ENCODE measurements at places on chromosomes 12 and 14.

DNA sequence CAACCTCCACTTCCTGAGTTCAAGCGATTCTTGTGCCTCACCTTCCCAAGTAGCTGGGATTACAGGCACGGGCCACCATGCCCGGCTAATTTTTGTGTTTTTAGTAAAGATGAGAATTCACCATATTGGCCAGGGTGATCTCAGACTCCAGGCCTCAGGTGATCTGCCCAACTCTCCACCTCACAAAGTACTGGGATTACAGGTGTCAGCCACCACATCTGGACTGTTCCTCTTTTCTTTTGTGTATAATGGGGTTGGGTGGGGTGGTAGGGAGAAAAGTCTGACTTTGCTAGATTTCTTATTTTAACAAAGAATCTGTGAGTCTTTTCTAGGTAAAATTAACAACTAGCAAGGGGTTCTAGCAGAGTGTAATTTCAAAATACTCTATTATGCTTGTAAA, 92.7 kb upstream of the AMN1 start:
- DNase-seq: no peak

- DNase-seq: no peak
Observed at GRCh38 chr12:28035500-28035899, 63.0 kb upstream of the PTHLH start.

GRCh38 chr12:5388581-5389535, 43.0 kb upstream of the NTF3 start:
- DNase-seq: no peak

- DNase-seq: no peak
Observed at GRCh38 chr12:104000807-104001434, 35.2 kb downstream of the TDG start.

DNA sequence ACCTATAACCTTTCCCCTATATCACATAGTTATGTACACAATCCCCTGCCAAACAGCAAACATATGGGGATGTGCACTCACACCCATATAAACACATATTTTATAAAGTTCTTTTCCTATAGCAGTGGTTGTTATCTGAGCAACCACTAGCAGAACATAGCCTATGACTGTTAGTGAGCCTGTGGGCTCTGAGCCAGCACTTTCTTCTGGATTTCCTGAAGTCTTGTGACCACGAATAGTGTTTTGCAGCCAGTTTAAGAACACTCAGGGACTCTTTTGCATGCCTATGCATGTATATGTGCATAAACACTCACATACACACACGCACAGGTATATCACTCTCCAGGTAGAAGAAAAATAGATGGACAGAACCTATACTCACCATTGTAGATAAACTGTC, 17.1 kb downstream of the TESPA1 start:
- DNase-seq: no peak

DNA sequence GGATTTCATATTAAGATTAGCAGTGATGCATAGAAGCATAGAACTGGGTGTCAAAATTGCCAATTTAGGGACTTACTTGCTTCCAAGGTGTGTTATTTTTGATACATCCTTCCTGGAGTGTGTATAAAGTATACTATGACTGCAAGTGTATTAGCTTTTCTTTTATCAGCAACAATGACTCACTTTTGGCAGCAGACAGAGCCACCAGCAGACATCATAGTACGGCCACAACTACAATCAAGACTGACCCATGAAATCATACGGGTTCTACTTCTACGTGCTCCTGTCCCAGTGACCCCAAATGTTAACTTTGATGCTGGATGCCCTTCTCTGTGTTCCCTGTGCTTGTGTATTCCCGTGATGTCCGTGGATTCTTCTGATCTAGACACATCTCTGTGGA, 443.9 kb downstream of the TMEM132D start:
- no peak for DNase-seq

- no peak for DNase-seq
Observed at GRCh38 chr12:87094356-87094755, 838.2 kb upstream of the MGAT4C start.

- DNase-seq: no peak
Observed at GRCh38 chr12:101086490-101087135, 123.4 kb downstream of the SLC5A8 start.

- no peak for DNase-seq
Observed at GRCh38 chr12:130177635-130178242, 15.5 kb downstream of the FZD10 start.

- DNase-seq: no peak
Observed at GRCh38 chr14:79745046-79745445, 466.3 kb downstream of the DIO2 start.

DNA sequence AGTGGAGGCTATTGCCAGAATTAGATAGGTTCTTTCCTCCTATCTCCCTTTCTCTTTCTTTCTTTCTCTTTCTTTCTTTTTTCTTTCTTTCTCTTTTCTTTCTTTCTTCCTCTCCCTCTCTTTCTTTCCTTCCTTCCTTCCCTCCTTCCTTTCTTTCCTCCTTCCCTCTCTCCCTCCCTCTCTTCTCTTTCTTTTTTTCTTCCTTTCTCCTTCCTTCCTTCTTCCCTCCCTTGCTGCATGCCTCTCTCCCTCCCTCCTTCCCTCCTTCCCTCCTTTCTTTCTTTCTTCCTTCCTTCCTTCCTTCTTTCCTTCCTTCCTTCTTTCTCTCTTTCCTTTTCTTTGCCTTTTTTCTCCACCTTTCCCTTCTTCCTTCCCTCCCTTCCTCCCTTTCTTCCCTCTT, 16.4 kb upstream of the MDGA2 start:
- DNase-seq: no peak

GRCh38 chr12:71222436-71222835, 64.6 kb upstream of the TSPAN8 start:
- no peak for DNase-seq

GRCh38 chr14:67576216-67576955, 23.7 kb downstream of the PIGH start:
- DNase-seq: no peak

DNA sequence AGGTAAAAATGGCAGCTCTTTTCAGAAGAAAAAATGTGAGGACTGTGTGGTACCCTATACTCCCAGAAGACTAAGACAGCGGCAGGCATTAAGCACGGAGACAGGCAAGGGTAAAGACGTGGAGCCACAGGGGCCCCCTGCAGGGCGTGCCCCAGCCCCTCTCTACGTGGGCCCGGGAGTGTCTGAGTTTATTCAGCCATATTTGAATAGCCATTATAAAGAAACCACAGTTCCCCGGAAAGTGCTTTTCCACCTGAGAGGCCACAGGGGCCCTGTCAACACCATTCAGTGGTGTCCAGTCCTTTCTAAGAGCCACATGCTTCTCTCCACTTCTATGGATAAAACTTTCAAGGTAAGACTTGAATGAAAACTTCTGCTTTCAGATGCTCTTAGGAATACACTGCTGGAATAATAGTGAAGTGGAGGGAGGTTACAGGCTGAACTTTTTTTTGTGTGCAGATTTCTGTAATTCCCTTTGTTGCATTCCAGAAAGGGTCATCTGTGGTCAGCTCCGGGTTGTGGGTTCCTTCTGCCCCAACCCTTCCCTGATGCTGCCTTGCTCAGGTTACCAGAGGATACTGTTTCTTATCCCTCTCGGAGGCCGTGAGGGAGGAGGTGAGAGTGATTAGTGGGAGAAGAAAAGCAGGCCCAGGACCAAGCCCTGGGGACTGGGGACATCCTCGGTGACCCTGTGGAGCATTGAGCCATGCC, 58.4 kb downstream of the SLC25A47 start:
- DNase-seq: no peak

DNA sequence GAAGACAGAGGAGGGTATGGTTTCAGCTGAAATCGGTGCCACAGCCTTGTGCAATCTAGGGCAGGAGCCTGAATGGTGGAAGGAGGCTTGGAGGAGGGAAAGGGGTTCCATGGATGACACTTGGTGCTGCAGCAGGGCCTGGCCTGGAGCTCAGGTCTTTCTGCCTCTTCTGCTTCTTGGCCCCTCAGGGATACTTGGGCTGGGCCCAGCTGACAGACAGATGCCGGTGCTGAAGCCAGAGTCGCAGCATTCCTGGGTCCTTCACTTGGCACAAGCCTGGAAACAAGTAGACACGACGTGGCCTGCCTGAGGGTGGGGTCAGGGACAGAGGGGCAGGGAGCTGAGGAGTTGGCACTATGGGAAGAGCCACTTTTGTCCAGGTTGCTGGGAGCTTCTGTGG, 4.4 kb upstream of the PLEKHD1 start:
- DNase-seq: no peak

- DNase-seq: no peak
Observed at GRCh38 chr12:91328451-91328850, 145.8 kb upstream of the DCN start.

- DNase-seq: no peak
Observed at GRCh38 chr12:25644979-25645378, 91.9 kb upstream of the LMNTD1 start.

- DNase-seq: no peak
Observed at GRCh38 chr12:67705394-67706370, 57.1 kb downstream of the DYRK2 start.

GRCh38 chr12:42987216-42987650, 397.7 kb upstream of the PRICKLE1 start:
- DNase-seq: no peak

DNA sequence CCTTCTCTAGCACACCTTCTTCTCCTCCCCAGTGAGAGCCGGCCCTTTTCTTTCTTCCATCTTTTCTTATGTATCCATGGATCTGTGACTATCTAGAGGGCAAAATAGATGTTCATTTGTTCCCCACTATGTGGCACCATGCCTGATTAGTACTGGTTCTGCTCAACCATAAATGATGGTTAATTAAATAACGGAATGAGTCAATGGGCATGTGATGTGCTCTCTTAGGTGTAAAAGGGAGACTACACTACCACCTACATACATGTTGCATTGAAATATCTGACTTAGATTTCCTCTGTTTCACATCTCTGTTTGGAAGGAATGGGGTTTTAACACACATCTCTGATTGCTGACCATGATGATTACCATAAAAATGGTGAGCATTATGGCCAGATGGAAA, 116.5 kb downstream of the BTG1 start:
- DNase-seq: no peak

GRCh38 chr12:119245904-119246494, 67.3 kb downstream of the HSPB8 start:
- DNase-seq: no peak

GRCh38 chr12:96743606-96744005, 163.5 kb upstream of the NEDD1 start:
- no peak for DNase-seq

DNA sequence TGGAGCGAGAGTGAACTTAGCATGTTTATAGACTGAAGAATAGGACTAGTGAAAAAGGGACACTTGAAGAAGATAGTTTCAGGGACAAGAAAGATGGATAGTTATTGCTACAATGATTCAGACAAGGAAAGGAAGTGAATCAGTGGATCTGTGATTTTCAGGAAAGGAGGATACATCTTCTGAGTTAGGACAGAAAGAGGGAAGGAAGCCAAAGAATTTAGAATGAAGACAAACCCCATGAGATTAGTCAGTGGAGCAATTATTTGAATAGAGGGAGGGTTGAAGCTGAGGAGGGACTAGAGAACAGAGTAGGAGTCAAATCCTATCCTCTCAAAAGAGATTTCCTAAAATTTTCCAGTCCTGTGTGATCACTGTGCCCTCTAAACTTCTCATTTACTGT, 282.7 kb downstream of the AKAP6 start:
- no peak for DNase-seq

DNA sequence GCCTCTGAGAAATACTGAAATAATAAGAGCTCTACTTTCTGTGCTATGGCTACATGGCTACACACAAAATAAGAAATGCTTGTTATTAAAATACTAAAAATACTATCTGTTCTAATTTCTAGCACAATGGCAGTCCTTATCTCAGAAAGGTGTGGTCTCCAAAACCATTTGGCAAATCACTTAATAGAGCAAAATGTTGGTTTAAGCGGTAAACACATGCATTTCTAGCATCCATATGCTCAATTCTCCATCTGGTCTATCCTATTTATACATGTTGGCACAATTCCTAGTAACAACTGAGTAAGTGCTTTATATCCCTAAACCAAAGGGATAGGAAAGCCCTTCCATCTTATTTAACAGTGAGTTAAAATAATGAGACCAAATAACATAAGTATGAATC, 107.0 kb downstream of the PAPLN start:
- DNase-seq: no peak

DNA sequence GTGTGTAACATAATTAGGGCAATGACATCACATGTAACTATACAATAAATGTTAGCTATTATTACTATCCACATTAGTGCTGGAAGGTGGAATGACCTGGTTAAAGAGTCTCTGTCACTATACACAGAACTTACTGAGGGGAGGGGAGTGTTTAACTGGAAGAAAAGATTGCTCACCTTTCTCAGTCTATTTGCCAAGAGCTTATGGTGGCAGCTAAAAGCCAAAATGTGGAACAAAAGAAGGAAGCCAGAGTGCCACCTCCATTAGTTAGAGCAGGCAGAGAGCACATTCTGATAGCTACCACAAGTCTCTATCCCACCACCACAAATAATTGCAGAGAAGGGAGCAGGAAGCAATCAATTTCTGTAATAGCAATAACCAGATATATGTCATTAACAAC, 124.4 kb downstream of the MED13L start:
- DNase-seq: no peak
